SHP77 treated with DMSO at 0.1 percent for 48 hours (cell line): ENCODE measurements at places on chromosomes 6 and 20.

GRCh38 chr6:144006736-144007477 is 1.2 kb downstream of the PLAGL1 start:
- no peak for DNase-seq

GRCh38 chr6:3848925-3849605 is at the start of gene FAM50B:
Gene FAM50B, plus strand, starts transcription at chr6:3849373. Its CDS starts 439 bp downstream, at chr6:3849812.
- peak; percentile 65 for DNase-seq

DNA sequence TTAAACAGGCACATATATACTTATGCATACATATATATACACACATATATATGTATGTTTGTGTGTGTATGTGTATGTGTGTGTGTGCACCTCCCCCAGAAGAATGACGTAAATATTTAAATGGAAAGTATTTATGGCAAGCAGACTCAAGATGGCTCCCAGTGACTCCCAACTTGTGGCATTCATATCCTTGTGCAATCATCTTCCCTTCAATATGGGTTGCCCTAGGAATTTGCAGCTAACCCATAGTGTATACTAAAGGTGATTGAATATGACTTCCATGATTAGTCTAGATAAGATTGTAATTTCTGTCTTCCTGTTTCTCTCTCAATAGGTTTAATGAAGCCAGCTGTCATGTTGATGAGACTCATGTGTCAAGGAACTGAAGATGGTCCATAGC is 127.6 kb downstream of the TRDN start:
- DNase-seq: no peak

GRCh38 chr6:13624871-13625288 is 9.7 kb downstream of the NOL7 start:
- peak; percentile 40 for DNase-seq

GRCh38 chr6:4128748-4129147 is 6.6 kb downstream of the ECI2 start:
- no peak for DNase-seq

DNA sequence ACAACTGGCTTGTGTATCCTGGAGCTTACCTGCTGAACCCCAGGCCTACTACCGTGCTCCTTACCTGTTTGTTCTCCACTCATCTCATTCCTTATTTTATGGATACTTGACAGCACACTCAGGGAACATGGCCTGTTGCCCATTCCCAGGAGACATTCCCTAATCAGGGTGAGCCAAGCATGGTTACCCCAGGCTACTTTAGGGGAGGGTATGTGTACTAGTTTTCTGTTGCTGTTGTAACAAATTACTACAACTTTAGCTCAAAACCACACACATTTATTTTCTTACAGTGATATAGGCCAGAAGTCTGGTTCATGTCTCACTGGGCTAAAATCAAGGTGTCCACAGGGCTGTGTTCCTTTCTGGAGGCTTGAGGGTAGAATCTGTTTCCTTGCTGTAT is 15.0 kb upstream of the TRAM2 start:
- DNase-seq: no peak

- DNase-seq: no peak
Observed at GRCh38 chr6:79230149-79230548, 4.3 kb downstream of the HMGN3 start.

GRCh38 chr6:158832026-158832425 is 12.9 kb upstream of the EZR start:
- DNase-seq: no peak
